SHP77 (cell line): ENCODE measurements at places on chromosomes 6 and 20.

DNA sequence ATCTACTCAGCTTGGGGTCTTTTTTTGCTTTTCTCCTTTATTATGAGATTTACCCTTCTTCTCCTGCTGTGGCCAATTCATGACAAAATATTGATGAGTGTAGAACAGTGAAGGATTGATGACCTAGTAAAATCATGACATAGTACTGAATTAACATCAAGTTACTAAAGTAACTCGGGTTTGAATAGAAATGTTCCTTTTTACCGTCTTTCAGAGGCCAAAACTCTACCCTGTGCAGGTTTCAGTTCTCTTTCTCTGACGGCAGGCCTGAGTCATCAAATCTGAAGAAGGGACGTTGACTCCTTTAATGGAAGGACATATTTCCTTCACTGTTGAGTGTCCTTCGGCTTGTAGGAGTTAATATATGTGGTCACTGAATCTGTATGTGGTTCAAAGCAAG, 80.7 kb downstream of the RREB1 start:
- no peak for DNase-seq

DNA sequence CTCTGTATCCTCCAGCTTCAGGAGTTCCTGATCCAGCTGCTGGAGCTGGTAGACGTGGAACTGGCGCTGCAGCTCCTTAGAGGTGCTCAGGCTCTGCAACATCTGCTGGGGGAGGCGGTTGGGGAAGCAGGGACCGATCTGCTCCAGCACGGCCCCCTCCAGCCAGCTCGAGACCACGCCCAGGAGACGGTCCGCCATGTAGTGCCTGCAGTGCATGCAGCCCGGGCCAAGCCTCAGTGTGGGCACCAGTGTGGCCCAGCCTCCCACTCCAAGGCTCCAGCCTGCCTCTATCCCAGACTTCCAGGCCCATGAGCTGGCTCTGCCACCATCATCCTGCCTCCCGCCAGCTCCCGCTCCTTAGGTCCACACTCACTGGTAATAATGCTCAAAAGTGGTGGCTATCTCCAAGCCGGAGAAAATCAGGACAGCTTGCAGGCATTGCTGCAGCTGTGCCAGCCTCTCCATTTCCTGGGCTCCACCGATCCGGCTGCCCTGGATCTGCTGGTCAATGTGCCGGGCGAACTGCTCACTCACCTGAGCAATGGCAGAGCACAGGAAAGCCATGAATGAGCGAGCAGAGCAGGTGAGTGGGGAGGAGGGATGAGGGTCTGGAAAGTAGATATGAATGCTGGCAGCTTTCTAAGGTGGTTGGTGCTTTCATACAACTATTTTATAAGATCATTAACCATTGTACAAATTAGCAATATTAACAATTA, 13.0 kb downstream of the CUL7 start:
- DNase-seq: no peak

GRCh38 chr20:63375438-63375837, 14.3 kb upstream of the CHRNA4 start:
- no peak for DNase-seq

- DNase-seq: no peak
These were observed 66.4 kb downstream of the POPDC3 start for GRCh38 chr6:105113422-105113821.

GRCh38 chr6:159181914-159182313, 12.7 kb downstream of the FNDC1 start:
- DNase-seq: no peak

DNA sequence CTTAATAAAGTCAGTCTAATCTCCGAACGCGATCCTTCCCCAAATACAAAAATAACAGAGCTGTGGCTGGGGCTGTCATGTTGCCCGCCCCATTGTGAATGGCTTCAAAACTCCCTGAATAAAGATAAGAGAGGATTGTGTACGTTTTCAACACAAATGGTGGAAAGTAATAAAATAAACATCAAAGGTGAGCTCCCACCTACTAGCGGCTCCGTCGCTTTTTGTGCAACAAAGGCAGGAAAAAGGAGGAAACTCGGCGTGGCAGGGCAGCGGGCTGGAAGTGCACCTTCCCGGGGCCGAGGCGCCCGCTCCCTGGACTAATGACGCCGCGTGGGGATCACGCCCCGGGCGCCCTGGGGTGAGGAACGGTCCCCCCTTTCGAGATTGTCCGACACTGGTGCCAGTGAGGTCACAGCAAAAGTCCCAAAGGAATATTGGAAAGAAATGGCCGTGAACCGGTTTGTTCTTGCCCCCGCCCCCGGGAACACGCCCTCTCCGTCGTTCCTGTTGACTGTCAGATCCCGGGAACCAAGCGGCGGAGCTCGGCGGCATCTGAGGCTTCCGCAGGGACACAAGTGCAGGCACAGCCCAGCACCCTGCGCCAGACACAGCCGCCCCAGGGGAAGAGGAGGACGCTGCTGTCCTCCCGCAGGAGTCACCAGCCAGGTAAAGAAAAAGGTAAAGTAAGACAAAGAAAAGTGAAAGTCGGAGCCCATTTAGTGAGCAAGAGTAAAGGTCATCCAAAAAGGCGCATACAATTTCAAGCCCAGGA, 1.1 kb upstream of the FOXQ1 start:
- no peak for DNase-seq

GRCh38 chr20:39800111-39800510, 838.0 kb downstream of the DHX35 start:
- no peak for DNase-seq

GRCh38 chr20:24116611-24117010, 128.0 kb upstream of the GGTLC1 start:
- no peak for DNase-seq

DNA sequence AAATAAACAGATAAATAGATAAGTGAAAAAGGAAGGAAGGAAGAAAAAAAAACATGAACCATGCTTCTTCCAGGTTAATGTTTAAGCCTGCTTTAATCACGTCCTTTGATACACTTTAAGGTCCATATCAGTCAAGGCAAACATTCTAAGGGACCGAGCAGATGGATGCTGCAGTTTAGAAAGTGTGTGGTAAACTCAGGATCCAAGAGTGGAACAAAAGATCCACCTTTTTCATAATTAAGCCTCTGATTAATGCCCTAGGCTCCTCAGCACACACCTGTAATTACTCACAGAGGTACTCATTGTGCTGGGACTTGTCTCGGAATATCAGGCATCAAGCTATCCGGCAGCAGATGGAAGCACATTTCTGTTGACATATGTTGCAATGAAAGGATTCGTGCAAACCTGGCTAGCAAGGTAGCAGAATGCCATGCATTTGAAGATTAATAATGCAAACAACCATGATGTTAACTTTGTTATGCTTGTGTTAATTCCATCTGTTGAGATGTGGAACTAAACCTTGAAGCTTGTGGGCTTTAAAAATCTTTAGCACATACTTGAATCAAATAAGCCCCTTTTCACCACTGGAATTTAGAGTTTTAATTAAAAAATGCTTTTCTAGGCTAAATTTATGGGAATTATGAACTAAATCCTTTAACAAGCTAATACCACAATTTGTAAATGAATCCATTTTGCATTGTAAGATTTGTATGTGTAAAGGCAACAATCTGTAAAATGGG, 163.7 kb downstream of the RALGAPA2 start:
- DNase-seq: peak; percentile 58

GRCh38 chr6:143591441-143591840, 79.9 kb upstream of the FUCA2 start:
- DNase-seq: no peak

- no peak for DNase-seq
These were observed 12.0 kb upstream of the MRPS10 start for GRCh38 chr6:42229506-42230119.

- peak; percentile 47 for DNase-seq
These were observed 100.8 kb downstream of the MOXD1 start for GRCh38 chr6:132300323-132300949.

DNA sequence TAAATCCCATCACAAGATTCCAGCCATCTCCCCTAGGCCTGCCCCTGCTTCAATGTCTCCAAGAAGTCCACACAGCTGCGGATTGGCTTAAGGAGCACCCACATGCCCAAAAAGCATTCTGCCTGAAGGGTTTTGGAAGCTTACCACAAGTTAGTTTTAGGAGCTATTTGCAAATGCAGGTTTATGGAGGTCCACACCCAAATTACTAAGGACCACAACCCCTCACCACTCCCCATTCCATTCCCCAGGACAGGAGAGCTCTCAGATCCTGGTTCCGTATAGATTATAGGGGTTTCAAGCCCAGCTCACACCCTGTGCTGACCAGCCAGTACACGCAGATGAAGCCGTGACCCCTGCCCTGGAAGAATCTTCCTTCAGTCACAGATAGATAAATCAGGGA, 24.3 kb upstream of the PXDC1 start:
- DNase-seq: no peak

DNA sequence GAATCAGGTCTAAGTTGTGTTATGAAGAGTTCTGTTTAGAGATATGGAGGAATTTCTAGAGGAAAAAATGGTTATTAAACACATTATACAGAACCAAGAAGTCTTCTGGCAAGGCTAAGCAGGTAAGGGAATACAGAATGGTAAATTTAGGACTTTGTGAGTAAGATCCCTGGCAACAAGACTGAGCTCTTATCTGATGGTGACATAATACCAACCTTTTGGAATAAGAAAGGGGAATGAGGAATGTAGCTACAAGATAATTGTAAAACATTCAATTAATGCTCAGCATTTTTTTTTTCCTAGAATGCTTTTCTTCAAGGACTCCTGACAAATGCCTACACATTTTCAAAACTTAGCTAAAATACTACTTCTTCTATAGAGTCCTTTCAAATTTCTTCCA, 51.8 kb downstream of the CYB5R4 start:
- DNase-seq: no peak

DNA sequence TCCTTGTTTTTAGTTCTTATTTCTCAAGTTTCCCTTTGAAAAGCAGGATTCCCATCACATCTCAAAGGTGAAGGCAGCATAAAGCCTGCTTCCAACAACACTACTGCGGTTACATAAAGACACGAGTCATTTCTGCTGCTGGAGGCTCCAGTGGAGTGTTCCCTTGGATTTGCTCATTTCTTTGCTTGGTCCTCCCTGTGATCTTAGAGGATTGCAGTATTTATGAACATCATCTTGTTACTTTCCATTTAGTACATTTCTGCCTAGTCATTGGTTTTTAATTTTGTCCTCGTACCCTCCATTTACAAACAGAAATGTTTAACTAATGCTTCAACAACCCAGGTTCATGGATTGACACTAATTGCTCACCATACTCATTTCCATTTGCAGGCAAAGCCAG, 298.8 kb downstream of the ZNF217 start:
- no peak for DNase-seq

- no peak for DNase-seq
These were observed 47.1 kb upstream of the SMLR1 start for GRCh38 chr6:130780122-130780521.

- no peak for DNase-seq
These were observed 572.5 kb upstream of the JAG1 start for GRCh38 chr20:11246251-11246775.

- peak; percentile 9 for DNase-seq
These were observed 114.2 kb upstream of the BEND6 start for GRCh38 chr6:56840467-56841380.

GRCh38 chr6:157530126-157530525, 149.1 kb downstream of the ZDHHC14 start:
- no peak for DNase-seq

DNA sequence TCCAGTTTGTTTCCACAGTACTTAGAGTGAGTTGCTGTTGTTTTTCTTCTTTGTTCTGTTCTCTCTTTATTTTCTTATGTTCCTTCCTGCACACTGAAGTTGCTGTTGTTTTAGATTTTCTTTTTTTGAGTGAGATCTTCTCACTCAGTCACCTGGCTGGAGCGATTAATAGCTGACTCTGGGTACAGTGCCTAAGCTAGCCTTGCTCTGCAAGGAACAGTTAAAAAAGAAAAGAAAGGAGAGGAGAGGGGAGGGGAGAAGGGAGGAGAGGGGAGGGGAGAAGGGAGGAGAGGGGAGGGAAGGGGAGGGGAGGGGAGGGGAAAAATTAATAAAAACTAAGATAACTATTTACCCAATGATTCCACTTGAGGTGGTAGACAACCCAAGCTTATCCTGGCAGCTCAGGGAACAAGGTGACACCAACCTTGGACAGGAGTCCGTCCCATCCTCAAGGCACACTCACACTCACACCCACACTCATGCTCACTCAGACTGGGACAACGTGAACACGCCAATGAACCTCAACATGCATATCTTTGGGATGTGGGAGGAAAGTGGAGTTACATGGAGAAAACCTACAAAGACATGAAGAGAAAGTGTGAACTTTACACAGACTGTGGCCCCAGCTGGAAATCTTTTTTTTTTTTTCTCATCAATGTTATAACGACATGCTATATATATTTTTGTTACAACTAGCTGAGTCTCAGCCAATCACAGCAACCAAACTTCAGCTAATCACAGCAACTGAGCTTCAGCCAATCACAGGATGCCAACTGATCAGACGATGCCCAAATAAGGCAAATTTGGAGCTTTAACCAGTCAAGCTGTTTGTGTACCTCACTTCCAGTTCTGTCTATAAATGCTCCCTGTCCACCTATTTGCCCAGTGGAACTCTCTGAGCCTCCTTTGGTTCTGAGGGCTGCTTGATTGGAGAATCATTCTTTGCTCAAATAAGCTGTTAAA, 124.1 kb downstream of the SGK1 start:
- no peak for DNase-seq

- no peak for DNase-seq
These were observed 206.0 kb upstream of the MARCKS start for GRCh38 chr6:113651120-113651519.

- no peak for DNase-seq
These were observed 46.4 kb upstream of the TGM2 start for GRCh38 chr20:38211200-38212097.

GRCh38 chr20:34510575-34510974, 5.6 kb upstream of the DYNLRB1 start:
- DNase-seq: no peak

- no peak for DNase-seq
These were observed 46.0 kb downstream of the OR2B6 start for GRCh38 chr6:28003059-28003458.

DNA sequence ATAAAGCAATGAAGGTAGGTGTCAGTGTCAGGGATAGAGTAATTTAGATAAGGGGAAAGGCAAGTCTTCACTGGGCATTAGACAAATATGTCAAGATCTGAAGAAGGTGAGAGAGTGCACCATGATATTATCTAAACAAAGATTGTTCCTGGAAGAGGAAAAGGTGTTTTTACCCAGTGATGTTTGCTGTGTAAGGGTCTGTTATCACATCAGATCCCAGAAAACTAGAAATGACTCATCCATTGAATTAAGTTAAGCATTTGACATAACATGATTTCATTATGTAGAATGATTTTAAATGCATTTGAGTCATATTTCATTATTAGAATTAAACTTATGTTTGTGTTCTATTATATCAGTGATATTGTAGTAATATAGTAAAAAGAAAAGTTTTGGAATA, 1279.5 kb upstream of the CITED2 start:
- no peak for DNase-seq

- no peak for DNase-seq
These were observed 51.6 kb upstream of the CHD6 start for GRCh38 chr20:41669708-41670263.

DNA sequence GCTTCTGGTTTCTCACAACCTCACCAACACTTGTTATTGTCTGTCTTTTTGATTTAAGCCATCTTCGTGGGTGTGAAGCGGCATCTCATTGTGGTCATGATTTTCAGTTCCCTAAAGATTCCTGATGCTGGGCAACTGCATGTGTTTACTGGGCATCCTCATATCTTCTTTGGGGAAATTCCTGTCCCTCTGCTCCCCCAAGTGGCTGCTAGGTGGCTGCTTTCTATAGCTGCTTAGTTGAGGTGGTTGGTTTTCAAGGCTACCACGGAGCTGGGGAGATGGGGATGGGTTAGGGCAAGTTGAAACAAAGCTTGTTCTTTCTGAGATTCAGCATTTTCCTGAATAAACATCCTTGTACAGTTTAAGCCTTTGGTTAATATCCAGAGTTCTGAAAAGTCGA, 403.9 kb upstream of the SULF2 start:
- no peak for DNase-seq

GRCh38 chr20:47351643-47352331, 4.7 kb downstream of the ZMYND8 start:
- no peak for DNase-seq
